Activated CD8-positive, alpha-beta memory T cell treated with anti-CD3 and anti-CD28 coated beads for 4 hours (primary cell): ENCODE measurements at places on chromosomes 6 and 20.

- DNase-seq, result no peak
Measured at GRCh38 chr20:58081846-58082245, 146.6 kb downstream of the ANKRD60 start.

- DNase-seq, result no peak
Measured at GRCh38 chr6:48109944-48110343, 1.1 kb downstream of the PTCHD4 start.

DNA sequence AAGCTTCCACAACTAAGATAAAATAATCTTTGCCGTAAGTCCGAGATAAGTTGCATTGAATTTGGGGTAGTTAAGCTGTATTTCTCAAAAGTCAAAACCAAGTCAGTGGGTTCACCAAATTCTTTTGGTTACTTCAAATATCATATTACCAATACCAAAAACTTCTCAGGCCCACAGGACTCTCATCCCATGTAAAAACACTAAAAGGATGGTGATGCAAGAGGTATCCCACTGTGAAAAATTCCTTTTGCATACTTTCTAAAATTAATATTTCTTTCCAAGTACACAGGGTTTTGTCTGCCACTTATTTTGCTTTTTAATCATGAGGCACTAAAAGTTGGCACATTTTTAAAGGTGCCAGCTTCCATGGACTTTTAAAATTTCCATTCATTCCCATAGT, 151.3 kb downstream of the GJA10 start:
- no peak for DNase-seq

DNA sequence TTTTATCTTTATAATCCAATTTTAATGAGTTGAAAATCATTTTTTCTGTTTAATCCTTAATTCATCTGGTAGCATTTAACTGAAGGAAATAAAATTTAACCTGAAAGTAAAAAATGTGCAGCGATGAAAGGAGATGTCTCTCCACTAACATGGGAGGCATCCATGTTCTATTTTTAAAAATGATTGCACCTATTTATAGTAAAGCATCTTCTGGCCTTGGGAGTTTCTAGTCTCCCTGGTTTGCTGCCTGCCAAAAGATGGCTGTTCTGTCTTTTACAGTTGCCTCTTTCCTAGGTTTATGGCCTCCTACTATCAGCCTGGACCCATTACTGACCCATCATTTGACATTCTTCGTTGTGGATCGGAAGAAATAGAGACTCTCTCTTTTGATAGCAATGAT, 143.0 kb downstream of the B3GAT2 start:
- DNase-seq, result no peak

- no peak for DNase-seq
Measured at GRCh38 chr6:156832231-156832647, 55.1 kb downstream of the ARID1B start.

DNA sequence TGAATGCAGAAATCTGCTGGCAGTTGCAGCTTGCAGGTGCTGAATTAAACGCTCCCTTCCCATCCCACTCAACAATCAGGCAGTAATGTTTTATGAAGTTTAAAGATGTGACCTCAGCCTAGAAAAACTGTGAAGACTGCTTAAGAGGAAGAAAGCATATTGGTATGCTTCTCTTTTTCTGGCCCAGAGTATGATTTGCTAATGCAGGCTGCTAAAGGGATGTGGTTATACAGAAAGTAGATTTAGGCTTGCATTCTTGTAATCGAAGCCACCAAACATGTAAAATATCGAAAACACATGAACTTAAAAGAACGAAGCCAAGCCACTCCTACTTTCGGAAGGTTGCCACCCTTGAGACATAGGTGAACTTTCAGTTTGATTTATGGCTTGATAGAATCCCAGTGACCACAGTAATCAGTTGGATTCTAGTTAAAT, 40.7 kb downstream of the MAP3K5 start:
- no peak for DNase-seq

DNA sequence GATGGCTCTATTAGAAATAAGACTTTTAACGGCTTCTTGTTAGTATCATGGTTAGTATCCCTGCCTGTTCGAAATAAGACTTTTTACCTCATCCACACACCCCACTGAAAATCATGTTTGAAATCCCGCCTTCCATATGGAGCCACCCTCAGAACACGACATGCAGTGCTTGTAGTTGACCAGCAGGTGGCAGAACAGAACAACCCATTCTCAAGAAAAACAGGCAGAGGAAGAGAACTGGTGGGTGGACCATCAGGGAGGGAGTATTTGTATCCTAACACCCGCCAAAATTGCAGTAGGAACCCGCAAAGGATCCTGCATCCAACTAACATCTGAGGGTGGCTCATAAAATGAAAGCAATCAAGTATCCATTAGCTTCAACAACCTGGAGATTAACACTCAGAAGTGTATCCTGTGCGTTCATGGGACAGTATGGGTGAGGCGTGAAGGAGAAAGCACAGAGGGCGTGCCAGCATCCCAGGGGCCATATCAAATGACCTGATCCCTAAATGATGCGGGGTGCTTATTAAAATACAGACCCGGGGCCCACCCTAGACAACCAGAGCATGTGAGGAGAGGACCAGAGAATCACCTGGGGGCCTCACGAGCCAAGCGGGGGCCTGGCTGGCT, 89.6 kb upstream of the NHSL1 start:
- peak; percentile 10 for DNase-seq

DNA sequence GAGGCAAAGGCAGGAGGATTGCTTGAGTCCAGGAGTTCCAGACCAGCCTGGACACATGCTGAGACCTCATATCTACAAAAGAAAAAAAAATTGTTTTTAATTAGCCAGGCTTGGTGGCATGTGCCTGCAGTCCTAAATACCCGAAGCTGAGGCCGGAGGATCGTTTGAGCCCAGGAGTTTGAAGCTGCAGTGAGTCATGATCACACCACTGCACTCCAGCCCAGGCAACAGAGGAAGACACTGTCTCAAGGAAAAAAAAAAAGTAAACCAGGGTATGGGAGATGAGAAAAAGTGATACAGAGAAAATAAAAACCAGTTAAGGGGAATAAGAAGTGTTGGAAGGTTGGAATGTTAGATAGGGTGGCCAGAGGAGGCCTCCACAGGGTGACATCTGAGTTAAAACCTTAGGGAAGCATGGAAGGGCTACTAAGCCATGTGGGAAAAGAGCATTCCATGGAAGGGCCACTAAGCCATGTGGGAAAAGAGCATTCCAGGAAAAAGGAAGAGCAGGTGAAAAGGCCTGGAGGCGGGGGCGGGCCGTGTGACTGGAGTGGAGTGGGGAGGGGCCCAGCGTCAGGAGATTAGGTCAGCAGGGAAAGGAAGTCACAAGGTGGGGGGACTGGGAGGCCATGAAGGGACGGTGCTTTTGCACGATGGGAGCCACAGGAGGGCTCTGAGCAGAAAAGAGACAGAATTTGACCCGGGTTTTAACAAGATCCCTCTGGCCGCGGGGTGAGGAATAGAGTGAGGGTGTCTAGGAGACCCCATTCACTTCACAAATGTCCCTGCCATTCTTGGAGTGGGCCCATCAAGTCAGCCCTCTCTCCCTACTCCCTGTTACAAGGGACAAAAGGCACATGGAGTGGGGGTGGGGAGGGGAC, 18.3 kb downstream of the CPNE5 start:
- DNase-seq, result no peak

DNA sequence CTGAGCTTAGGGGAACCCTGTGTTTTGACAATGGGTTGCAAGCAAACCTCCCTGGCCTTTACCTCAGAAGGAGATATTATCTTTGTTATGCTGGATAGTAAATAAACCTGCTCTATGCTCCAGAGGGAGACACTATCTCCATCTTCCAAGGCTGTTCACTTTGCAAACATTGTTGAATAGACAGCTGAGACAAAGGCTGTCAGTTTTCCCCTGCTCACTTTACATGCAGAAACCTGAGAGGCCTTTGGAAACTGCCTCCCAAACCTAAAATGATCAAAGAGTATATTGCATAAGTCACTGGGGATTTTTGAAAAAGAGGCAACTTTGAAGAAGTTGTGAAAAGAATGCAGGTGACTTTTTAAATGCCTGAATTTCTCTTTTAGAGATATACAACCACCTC, 61.6 kb downstream of the MRAP2 start:
- DNase-seq, result no peak

DNA sequence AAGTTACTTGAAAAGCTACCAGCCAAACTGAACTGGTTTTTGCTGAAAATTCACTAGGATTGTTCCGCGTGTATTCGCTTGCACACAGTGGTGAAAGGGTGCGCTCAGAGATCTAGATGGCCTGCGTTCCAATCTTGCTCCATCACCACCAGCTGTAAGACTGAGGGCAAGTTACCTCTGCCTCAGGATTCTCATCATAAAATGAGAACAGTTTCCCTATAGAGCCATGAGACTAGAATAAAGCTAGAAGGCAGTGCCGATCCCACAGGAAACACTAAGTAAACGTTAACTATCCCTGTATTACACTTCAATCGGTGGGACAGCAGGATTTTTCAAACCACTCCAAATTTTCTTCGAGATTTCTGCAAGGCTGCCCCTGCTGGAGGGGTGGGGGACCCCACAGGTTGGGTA, 838 bp downstream of the AHCY start:
- DNase-seq, result no peak

DNA sequence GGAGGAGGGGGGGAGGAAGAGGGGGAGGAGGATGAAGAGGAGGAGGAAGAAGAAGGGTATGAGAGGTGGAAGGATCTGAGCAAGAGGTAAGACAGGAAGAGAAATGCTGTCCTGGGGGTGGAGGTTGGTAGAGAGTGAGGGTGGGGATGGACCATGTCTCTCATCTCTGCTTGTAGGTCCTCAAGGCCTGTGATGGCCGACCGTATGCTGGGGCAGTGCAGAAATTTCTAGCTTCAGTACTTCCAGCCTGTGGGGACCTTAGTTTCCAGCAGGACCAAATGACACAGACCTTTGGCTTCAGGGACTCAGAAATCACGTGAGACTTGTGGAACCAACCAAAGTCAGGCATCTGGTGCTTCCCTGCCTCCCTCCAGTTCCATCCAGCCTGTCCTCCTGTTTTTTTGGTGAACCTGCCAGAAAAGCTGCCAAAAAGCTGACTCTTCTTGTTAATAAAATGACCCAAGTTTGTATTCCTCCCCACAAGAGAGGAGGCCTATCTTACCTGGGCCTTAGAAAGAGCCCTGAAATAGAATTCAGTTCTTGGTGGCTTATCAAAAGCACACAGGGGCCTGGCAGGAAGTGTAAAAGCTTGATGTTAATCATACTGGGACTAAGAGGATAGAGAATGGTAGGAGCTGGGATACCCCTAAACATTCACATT, 2.5 kb upstream of the C4A start:
- no peak for DNase-seq

- DNase-seq, result no peak
Measured at GRCh38 chr6:34260576-34261267, 11.9 kb upstream of the SMIM29 start.

GRCh38 chr6:43325876-43326275, 17.2 kb upstream of the CRIP3 start:
- no peak for DNase-seq

GRCh38 chr6:170206851-170207431, 83.9 kb downstream of the DLL1 start:
- DNase-seq, result no peak

- no peak for DNase-seq
Measured at GRCh38 chr6:106751501-106752252, 122.3 kb downstream of the QRSL1 start.

DNA sequence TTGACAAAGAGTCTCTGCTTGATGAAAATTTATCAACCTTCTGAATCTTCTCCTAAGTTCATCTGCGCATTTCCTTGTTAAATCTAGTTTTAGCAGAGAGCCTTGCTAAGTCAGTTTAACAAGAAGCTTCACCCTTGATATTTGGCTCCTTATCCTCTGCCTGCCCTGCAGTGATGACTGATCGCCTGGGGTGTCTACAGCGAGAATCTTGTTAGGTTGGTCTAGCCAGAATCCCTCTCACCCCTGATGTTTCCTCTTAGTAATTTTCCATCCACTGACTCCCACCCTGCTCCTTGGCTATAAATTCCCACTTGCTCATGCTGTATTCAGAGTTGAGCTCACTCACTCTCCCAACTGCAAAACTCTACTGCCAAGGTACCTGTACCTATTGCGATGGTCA, 114.1 kb downstream of the TENT5A start:
- DNase-seq, result no peak

- DNase-seq, result no peak
Measured at GRCh38 chr20:23654717-23655116, 17.0 kb upstream of the CST3 start.

DNA sequence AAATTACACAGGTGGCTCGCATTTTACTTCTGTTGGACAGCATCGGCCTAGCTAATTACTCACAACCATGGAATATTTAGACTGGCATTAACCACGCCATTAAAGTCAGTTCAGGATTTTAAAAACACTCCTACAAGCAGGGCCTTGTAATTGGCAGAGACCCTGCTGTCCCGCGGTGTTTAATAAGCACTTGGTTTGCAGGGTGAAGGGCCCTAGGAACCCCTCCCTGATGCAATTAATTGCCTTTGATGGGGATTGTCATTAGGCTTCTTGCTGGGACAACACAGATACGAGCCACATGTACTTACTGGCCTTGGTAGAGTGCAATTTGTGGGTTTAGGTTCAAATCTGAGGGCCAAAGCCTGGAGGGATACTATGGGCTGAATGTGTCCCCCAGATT, 7.8 kb upstream of the VSTM2L start:
- DNase-seq, result no peak

- no peak for DNase-seq
Measured at GRCh38 chr6:37365791-37366190, 12.0 kb downstream of the RNF8 start.

DNA sequence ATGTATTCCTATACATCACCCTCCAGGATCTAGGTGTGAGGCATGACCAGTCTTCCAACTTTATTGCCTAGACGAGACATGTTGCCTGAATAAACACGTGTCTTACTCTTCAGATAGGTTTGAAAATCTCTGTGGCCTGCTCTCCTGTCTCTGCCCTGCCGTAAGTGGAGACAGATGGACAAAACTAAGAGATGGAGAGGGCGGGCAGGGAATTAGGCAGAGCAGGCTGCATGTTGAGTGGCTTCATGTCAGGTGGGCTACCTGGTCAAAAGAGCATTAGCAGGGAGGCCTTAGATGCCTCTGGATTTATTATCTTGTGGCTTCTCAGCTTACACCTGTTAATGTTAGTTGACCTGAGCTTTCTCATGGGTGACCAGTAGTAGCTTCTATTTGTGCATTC, 59.0 kb upstream of the TULP4 start:
- DNase-seq, result no peak

DNA sequence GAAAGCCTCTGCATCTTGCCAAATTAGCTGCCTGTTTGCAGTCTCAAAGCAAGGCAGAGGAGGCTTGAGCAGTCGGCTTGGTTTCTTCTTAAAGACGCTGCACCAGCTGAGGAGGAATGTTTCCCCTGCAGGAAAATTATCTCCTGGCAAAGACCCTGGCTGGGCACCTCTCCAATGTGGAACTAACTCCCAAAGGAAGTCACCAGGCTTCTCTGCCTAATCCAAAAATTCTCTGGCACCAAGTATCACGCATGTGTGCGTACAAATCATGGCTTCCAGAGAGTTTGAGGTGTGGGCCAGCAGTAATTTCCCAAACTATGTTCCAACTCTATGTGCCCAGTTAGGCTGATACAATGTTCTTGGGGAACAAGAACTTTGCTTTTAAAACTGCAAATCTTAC, 176.2 kb downstream of the KIF16B start:
- no peak for DNase-seq

GRCh38 chr20:24638591-24639548, 169.4 kb downstream of the SYNDIG1 start:
- DNase-seq, result no peak
